ENCODE measurements at places on chromosomes 5 and 9.

DNA sequence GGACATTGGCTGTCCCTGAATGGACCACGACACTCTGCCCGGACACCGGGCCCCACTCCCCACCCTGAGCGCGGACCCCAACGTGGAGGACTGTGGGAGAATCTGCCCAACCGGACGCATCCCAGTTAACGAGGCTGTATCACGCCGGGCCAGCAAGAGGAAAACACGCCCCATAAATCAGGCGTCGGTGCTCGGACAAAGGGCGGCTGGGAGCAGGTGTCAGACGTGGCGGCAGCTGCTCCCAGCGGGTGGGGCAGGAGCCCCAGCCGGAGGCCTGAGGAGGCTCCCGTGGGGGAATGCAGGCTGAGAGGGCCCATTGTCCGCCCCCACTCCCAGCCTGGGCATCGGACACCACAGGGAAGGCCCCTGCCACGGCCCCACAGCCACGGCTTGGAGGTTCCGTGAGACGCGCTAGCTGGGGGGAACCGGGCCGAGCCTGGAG lies 19.2 kb downstream of the NOTCH1 start:
- no peak for DNase-seq

GRCh38 chr5:121834021-121834420 lies 17.7 kb upstream of the FTMT start:
- no peak for DNase-seq

GRCh38 chr5:159163027-159163700 lies 46.2 kb downstream of the RNF145 start:
- peak; percentile 84 for DNase-seq

GRCh38 chr5:59393585-59394420 lies 499.7 kb downstream of the PDE4D start:
- DNase-seq, result no peak

GRCh38 chr5:147851578-147851977 lies 20.1 kb upstream of the SPINK1 start:
- DNase-seq, result no peak

DNA sequence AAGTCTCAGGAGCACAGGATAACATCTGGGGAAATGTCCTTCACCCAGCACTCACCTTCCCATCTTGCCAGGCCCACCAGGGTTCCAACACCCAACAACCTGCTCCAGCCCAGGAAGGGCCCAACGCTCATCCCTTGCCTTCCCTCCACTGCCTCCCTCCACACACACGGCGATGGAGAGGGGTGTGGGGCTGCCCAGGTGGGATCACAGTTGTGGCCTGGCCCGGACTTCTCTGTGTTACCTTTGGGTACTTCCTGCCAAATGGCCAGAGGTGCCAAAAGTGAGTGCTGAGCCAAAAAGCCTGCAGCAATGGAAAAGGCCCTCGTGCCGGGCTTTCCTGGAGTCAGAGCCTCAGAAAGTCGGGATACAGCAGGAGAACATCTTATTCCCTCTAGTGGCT lies 15.6 kb upstream of the TDRD7 start:
- no peak for DNase-seq

GRCh38 chr5:139181322-139181730 lies 16.8 kb downstream of the SIL1 start:
- no peak for DNase-seq

- DNase-seq, result no peak
Measured at GRCh38 chr9:128396970-128397613, 23.6 kb upstream of the CERCAM start.

DNA sequence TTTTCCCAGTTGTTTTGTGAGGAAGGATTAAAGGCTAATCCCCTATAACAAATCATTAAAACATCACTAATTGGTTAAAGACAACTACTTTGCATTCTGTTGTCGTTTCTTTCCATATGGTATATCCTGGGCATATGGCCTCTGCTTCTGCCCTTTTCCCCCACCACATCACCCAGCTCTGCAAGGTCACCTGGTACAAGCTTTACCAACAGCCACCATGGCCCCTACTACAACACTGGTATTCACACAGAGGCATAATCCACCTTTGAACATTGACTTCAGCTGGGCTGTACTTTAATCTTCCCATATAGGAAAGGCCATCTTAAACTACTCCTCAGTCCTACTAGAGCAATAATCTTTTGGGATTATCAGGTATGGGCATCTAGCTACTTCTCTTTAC lies 866.1 kb downstream of the TLE4 start:
- no peak for DNase-seq

GRCh38 chr9:71479621-71480020 lies 288.7 kb downstream of the CEMIP2 start:
- no peak for DNase-seq

GRCh38 chr9:98039607-98040017 lies 16.9 kb upstream of the NANS start:
- DNase-seq, result no peak

DNA sequence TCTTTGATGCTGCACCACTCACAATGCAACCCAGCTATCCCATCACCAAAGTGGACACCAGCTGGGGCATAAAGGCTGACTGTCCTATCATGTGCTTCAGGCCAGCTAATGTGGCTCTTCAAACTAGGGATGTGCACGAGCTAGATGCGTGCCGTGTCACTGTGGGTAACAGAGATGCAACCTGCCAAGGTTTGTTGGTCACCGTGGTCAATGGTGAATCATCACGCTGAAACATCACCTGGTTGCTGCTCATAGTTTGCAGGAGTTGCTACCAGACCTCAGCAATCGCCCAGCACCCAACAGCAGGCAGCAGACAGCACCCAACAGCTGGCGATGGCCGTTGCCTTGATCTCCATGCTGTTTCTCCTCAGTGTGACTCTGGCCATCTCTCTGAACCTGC lies 2.1 kb upstream of the PCDHGA1 start:
- no peak for DNase-seq

GRCh38 chr9:95167998-95168397 lies 149.5 kb downstream of the FANCC start:
- peak; percentile 75 for DNase-seq

GRCh38 chr5:175517824-175518450 lies 39.6 kb downstream of the SFXN1 start:
- peak; percentile 70 for DNase-seq

DNA sequence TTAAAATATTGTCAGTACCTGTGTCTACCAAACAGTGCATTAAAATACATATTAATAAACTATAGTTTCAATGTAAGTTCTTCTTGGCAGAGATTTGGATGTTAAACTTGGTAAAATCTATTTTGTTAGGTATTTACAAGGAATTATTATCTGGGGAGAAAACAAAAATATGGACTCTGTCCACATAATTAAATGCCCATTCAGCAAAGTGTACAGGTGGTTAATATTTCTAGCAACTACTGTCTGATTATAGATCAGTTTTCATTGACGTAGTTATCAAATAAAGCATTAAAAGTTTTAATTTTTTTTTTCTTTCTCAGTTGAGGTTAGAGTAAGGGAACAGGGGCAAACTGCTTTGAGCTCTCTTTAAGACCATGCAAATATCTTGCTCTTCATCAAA lies 88.9 kb downstream of the NNT start:
- DNase-seq, result no peak

DNA sequence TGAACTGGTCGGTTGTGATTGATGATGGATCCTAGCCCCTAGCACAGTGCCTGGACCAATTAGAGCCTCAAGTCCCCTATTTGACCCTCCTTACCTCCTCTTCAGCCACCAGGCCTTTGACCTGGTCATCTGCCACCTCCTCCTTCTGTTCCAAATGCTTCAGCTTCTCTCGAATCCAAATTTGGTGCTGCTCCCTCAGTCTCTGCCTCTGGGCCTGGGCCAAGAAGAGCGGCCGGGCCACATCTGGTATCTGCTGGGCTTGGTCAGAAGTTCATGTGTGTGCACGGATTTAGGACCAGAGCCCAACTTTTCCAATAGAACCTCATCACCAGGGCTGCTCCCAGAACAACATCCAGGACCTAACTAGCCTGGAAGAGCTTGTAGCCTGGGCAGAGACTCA lies 6.5 kb downstream of the SLC35A4 start:
- DNase-seq, result no peak

- DNase-seq, result no peak
Measured at GRCh38 chr9:5510360-5510931, at the start of gene PDCD1LG2. TSS of gene PDCD1LG2 (plus strand) at chr9:5510531. CDS start at chr9:5522547, 12,016 bp downstream.

DNA sequence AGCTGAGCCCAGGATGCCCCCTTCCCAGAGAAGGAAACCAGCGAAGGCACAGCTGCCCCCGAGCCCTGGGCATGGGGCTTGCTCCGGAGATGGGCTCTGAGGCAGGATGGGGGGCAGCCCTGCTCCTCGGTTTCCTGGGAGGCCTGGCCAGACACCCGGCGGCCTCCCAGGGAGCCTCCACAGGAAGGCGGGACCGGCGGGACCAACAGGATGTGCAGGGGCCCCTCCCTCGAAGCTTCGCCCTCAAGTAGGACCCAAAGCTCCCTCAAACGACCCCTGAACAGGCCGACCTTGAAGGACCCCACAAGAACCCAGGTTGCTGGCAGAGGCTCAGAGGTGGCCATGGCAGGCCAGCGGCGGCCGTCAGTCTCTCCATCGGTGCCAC lies 11.7 kb downstream of the EXD3 start:
- DNase-seq, result no peak

GRCh38 chr5:137598399-137598798 lies 99.3 kb upstream of the SPOCK1 start:
- DNase-seq, result no peak

DNA sequence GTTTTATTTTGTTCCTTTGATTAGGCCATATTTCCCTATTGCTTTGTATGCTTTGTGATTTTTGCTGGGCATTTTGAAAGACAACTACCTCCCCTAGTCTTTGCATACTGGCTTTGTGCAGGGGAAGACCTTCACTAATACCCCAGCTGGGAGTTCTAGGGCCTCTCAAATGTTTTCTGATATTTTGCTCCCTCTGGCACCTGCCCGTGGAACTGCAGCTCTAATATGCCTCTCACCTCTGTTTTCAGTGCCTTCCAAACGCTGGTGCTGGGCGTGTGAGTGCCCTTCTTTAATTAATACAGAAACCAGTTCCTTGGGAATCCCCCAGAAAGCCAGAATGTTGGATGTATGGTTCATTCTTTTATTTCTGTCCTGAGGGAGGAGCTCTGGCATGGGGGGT lies 204.5 kb downstream of the COMMD10 start:
- DNase-seq, result no peak

DNA sequence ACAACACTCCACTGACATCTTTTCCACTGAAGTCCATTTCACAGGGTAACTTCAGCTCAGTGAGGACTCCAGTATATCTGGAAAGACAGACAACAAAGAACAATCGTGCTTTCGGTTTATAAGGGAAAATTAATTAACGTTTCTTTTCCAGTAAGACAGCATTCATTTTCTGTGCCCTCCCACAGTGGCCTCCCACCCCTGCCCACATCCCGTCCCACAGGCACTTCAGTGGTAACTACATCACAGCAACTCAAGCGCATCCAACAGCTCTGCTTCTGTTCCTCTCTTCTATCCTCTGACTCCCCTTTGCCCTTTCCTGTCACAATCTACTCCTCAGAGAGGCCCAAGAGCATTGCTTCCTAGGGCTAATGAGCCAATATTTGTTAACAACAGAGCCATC lies 40.3 kb downstream of the GLDC start:
- DNase-seq, result no peak

DNA sequence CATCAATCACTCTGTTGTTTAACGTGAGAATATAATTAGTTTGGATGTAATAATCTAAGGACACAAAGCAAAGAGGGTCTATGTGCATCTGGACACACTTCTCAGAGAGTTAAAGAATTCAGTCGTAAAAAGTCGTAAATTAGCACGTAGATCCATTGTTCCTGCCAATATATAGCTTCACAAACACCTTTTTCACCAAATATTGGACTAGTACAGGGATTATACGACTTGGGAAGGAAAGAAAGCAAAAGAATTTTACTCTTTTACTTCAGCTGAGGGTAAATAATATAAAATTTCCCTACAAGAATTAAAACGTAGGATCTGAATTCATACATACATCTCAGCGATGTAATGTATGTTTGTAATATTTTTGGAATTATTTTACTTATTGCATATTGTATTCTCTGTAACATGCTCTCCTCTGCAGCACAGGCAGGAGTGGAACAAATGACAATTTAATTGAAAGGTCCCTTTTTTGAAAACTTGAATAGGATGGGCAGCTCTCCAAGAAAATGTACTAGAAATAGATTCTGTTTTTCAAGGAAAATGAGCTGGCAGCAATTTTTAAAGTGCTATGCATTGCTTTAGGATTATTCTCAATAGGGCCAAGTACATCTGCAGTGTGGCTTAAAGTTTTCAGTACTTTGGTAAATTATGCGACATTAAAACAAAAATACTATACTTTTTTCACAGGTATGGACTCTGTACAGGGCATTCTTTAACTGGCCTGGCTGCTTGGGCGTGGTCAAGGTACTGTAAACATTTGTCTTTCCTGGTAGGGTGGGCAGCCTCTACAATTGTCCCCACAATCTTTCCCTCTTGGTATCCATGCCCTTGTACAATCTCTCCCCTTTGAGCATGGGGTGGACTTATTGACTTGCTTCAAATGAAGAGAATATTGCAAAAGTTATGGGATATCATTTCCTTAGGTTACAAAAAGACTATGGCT lies 39.7 kb upstream of the HSD17B4 start:
- DNase-seq, result no peak

DNA sequence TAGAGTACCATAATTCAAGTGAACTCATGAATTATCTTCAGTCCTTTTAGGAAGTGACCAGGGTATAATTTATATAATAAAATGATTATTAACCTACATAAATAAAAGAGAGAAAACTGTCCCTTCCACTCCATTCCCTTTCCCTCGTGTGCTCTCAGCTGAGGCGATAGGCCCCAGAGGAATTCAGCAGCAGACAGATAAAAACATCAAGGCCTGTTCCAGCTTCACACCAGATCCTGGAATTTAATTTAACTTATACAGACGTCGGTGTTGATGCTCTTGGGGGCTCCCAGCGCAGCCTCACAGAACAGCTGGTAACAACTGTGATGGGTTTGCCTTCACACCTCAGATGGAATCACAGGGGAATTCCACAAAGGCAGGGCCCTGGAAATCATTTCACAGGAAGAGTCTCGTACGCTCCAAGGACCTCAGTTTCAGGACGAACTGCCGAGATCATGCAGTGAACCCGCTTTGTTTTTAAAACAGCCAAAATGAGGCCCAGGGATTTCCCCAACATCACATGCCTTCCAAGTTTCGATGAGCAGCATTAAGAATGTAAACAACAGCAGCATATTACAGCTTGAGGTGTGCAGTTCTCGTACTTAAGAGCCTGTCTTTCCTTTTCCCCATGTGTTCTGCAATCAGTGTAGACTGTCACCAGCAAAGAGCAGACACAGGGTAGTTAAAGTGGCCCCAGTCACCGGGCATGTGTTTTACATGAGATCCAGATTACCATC lies 73.6 kb upstream of the ALDH1B1 start:
- DNase-seq, result no peak

All from RWPE1 (cell line).